ENCODE measurements at places on chromosomes 2 and 18. TPM values are rescaled to one million over a fixed set of nuclear protein-coding genes. Genes with fewer than 3 reads are reported as not detected.

The GCG gene
- not detected for total RNA-seq

- no peak for DNase-seq
Observed at GRCh38 chr2:240111253-240111652, 24.9 kb downstream of the COPS9 start.

GRCh38 chr2:189558516-189559272, 21.9 kb downstream of the SLC40A1 start:
- DNase-seq: no peak

DNA sequence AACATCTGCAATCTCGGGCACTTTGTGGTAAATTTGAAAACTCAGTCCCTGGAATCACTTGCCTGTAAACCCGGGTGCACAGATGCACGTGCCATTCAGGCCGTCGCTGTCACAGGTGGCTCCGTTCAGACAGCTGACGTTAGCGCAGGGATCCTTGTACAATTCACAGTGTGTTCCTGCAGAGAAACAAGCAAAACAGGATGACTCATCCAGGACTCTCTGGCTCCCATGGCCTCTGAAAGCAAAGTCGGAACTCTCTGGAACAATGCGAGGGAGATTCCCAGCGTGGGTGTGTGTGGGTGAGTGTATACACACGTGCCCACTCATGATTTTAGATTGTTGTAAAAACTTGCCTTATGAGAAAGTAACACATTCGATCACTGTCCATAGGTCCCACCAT, 136.1 kb upstream of the PID1 start:
- DNase-seq: no peak

GRCh38 chr2:237694415-237695194, 67.2 kb downstream of the LRRFIP1 start:
- peak; percentile 48 for DNase-seq

The BOK gene
- total RNA-seq: 0.10 TPM

The RAPGEF4 gene
- total RNA-seq: 0.65 TPM

DNA sequence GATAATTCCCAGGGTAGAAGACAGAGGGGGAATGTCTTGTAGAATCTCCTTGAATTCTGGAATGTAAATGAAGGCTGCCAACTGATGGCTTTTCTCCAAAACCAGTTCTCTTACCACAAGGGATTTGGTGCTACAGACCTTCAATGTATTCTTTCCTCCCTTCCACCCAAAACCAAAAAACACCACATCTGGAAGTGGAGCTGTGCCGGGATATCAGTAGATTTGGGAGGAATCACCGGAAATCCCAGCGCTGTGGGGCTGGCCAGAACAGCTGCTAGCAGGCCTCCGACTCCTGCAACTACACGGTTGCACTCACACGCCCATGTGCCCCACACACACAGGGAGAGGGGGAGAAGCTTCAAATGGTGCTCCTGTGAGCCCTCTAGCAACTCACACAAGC, 45.7 kb downstream of the RPL31 start:
- no peak for DNase-seq

The KRTCAP3 gene
- 14.6 TPM for total RNA-seq

DNA sequence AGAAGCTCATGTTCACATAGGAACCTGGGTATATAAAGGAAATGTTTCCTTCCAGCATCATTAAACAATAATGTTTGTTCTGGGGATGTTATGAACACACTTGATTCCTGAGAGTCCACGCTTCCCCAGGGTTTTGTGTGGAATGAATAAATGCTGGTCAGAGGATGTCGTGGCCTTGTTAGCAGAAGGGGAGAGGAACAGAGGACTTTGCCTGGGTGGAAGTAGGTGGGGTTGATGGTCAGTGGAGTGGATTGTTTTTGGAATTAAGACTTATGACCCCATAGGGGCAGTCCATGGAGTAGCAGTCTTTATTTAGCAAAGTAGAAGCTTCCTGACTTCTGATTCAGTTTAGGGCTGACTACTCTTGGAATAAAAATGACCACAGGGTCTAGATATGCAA, 139.6 kb downstream of the MYO1B start:
- no peak for DNase-seq

Measured in activated T-cell treated with anti-CD3 and anti-CD28 coated beads, Interleukin-2, amount 50 U/mL, for 72 hours (primary cell).